ENCODE measurements at places on chromosomes 2 and 18.
A peak's percentile ranks its signal among the peaks of the same experiment; 100 is the strongest.

DNA sequence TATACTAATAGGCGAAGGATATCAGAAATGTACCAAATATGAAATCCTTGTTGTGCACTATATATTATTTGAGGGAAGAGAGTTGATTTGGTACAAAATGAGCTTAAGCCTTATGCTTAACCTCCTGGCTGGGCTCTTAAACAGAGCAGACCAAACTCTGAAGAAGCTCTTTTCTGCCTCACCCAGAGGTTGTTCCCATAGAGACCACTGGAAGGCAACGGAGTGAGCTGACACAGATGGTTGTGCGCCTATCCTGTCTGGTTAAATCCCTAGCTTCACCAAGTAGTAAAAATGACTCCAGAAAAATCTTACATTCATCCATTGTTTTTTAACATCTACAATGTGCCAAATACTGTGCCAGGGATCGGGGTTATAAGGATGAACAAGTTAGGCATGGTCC, 55.9 kb upstream of the NOL4 start:
- no peak for DNase-seq

- peak; percentile 9 for DNase-seq
Observed at GRCh38 chr2:60899230-60899891, 18.0 kb downstream of the REL start.

- DNase-seq, result no peak
Observed at GRCh38 chr2:178632729-178633128, 152.5 kb downstream of the PLEKHA3 start.

DNA sequence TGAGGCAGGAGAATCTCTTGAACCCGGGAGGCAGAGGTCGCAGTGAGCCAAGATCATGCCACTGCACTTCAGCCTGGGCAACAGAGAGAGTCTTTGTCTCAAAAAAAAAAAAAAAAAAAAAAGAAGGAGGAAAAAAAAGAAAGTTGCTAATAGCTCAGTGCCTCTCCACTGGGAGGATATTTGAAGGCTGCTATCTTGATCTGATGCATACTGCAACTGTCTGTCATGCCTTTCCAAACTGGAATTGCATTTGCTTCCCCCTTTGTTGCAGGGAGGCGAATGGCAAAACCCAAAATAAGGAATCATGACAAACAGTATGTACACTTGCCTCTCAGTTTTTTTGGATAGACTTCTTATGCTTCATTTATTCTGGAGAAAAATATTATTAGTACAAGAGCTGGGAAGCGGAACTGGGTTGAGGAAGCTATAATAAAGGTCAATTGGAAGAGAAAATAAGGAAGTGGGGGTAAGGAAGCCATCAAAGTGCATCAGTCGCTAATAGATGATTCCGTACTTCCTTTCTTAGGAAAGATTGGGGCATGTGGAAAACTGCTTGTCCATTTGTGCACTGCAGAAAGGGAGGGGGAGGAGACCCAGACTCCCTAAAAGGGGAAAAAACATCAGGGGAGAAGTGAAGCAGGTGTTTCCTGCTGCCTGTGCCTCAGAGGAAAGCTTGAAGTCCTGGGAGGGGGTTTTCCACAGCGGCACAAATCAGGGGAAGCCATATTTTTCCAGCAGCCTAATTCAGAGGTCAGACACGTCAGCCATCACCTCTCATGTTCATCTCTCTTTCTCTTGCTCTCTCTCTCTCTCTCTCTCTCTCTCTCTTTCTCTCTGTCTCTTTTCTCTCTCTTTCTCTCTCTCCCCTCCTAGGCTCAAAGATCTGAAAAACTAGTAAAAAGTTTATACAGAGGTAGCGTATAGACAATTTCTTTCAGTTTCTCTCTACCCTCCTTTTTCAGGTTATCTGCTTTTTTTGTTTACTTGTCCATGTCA, 301.4 kb upstream of the TNP1 start:
- DNase-seq, result no peak

DNA sequence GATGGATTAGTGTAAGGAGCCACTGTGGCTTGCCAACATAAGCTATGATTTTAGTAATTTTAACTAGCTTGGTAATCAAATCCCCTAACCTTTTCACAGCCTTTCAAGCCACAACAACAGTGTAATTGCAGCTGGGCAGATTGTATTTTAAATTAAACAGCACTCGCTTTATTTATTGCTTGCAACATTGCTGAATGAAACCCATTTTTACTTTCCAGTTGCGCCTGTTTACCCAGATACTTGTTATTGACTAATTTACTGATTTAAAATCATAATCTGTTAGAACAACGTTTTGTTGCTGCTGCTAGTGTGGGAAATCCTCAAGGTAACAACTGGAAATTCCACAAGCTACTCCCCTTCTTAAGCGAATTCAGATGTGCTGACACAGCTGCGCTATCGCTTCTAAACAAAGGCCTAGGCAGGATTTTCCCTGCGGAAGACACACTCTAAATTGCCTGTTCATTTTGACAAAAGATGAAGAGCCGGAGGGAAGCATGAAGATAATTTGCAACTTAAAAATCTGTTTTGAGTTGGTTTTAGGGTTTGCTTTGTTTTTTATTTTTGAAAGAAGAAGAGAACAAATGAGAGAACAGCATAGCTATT, 283.9 kb downstream of the ALPK2 start:
- DNase-seq, result no peak

DNA sequence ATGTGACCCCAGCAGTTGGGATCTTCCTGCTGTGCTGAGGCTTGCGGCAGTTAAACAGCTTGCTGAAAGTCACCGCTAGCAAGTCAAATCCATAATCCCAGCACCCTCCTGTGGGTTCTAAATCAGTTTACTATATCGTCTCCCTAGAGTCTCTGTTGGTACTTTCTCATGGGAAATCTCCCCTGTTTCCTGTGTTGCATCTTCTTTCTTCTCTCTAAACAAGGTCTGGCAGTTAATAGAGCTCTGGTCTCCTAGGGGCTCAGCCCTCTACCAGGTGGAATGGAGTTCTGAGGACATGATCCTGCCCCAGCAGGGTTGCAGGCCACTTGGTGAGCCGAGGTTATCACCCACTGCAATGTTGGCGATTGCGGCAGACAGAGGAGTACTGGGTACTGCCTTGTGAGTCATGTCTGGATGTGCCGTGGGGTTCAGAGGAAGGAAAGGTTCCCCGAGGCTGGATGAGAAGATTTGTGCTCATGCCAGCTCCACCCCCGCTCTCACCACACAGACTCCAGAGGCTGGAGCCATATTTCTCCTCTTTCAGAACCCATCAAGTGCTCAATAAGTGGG, 59.4 kb upstream of the SIX2 start:
- no peak for DNase-seq

GRCh38 chr18:49726675-49726963, 86.7 kb downstream of the ACAA2 start:
- no peak for DNase-seq

GRCh38 chr2:198115201-198115600, 310.8 kb downstream of the PLCL1 start:
- DNase-seq, result no peak

- no peak for DNase-seq
Observed at GRCh38 chr2:126909366-126909765, 10.7 kb downstream of the TEX51 start.

DNA sequence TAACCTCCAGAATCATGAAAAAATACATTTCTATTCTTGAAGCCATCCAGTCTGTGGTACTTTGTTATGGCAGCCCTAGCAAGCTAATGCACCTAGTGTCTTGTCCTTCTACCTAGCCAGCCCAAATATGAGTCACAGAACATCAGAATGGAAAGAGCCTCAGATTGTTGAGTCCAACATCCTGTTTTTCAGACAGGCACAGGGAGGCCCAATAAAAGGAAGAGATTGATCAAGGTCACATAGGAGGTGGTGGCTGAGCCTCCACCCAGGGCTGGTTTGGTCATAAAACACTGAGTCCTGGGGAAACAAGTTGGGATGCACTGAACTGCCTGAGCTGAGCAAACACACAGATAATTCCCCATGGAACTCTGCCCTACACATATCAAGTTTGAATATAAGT, 195.5 kb downstream of the TTC32 start:
- no peak for DNase-seq

- no peak for DNase-seq
Observed at GRCh38 chr2:5369510-5369909, 322.7 kb upstream of the SOX11 start.

GRCh38 chr2:9057939-9058761, 54.7 kb upstream of the MBOAT2 start:
- DNase-seq, result no peak

All from stimulated activated CD4-positive, alpha-beta T cell treated with anti-CD3 and anti-CD28 coated beads, Interleukin-1b, Interleukin-23, amount 100 ng/mL, for 1 hour (primary cell).